Globus pallidus (tissue), 1 donor: ENCODE measurements at places on chromosomes 12 and 14.

DNA sequence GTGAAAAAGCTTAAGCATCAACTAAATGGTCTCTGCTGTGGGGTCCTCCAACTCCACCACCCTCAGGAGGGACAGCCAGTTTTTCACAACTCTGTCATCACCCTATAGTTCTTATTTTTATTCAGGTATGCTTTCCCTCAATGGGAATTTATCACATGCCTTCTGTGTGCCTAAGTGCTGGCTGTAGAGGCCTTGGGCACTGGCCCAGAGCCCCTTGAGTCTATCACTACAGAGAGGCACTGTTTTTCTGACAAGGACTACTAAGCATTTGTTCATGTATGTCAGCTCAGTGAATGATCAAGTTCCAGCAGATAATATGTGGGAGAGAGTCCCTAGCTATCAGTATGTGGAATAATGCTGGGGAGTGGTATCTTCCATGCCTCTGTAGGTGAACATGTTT is 463.9 kb downstream of the NPAS3 start:
- DNase-seq = no peak

DNA sequence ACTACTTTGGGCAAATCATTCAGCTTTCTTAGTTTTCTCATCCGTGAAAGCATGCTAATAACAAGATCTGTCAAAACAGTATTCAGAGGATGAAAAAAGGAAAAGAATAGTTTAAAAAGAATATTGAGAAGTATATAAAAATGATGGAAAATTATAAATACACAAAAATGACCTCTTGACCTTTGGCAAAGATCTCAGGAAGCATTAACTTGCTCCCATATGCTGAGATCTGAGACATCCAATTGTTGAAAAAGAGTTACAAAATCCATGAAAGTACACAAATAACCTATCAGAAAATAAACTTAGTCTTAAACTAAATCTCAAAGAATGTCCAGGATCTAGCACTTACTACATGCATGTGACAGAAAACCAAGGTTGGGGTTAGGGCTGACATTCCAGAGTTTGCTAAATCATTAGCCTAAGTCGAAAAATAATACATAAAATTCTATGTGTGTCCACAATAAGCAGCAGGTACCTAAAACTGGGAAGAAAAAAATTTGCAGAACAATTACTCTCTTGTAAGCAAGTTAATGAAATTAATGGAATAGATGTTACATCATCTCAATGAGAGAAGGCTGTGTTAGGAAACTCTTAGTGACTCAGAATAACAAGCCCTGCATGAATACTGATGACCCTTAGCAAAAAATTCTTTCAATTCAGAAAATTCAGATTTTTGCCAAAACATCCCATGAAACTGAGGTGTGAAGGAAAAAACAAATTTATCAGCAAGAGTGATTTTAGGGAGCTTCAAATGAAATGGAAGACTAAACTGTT is 3.4 kb downstream of the PAH start:
- DNase-seq = no peak

- DNase-seq = no peak
Measured at GRCh38 chr12:28611115-28611435, 420.8 kb downstream of the CCDC91 start.

GRCh38 chr14:52538623-52539022 is 13.7 kb downstream of the TXNDC16 start:
- DNase-seq = peak; percentile 14
